ENCODE measurements at places on chromosomes 12 and 14.

GRCh38 chr12:23827353-23827752 lies 122.1 kb downstream of the SOX5 start:
- DNase-seq = no peak

DNA sequence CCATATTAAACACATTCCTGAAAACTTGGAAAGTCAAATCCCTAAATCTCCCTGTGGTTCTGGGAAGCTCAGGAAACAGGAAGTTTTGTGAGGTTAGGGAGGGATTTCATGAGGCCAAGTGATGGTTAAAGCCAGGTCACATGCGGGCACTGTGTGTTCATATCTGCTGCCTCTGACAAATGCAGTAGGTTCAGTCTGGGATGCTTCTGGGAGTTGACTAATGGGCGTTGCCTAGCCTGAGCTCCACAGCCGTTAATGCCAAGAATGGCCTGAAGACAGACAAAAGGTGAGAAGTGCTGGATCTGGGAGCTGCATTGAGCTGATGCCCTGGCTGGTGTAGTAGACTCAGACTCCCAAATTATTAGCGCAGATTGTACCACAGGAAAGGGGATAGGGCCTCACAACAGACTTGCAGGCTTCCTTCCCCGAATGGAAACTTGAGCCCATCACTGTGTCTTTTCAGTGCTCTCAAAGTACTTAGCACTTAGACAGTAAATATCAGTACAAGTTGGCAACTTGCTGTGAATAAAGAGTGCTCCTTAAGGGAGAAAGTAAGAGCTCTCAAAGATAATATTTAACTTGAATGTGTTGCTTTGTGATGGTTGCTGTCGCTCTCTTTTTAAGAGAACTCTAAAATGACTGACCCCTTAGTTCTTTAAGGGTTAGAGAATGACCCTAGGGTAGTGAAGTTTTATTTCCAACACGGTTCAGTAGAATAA lies 17.3 kb downstream of the GSG1 start:
- no peak for DNase-seq

- peak; percentile 50 for DNase-seq
These were observed 663 bp downstream of the NCKAP5L start for GRCh38 chr12:49827401-49828099.

- no peak for DNase-seq
These were observed 75.0 kb downstream of the BICD1 start for GRCh38 chr12:32181498-32182175.

DNA sequence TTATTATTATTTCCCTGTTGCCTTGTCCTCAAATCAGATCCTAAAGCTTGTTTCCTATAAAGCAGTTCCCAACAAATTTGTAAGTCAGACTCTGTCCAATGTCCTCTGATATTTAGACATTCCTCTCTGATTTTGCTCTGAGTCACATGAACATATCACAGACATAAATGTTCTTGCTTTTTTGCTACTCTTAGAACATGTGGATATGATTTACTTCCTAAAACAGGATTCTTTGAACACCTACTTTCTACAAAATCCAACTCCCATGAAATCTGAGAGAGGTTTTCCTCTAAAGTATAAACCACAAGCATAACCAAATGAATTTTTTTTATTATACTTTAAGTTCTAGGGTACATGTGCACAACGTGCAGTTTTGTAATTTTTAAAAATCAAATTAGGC lies 181.3 kb upstream of the SLC38A2 start:
- no peak for DNase-seq

GRCh38 chr12:57109207-57110103 lies 1.7 kb downstream of the STAT6 start:
- no peak for DNase-seq

DNA sequence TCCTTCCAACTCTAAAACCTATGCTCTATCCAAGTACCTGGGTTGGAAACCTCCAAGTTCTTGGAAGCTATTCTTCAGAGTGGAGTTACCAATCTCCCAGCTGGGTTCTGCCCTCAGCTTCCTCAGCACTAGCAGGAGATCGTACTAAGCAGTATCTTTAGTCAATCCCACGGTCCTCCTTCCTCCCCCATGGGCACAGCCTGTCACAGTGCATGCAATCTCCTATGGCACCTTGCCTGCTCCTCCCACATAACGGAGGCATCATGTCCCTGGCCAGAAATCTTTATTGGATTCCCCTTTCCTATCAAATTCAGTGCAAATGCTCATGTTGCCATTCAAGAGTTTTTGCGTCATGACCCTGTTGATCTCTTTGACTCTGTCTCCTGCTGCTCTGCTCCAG lies 5.4 kb upstream of the LPAR5 start:
- DNase-seq = no peak

DNA sequence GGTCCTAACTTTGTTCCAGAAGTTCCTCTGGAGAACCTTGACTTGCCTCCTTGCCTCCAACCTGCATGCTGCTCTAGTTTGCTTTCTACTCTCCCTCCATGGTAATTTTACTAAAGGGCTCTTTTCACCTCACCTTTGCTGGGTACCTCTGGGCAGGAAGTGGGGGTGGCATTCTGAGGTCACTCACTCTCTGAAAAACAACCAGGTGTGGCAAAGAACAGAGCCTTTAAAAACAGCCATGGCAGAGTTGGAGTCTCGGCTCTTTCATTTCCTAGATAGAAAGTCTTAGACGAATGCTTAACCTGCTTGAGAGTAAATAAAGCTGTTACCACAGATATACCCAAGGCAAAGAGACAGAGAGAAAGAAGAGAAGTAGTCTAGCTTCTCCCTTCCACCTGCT lies 827.9 kb downstream of the BCL11B start:
- no peak for DNase-seq

- no peak for DNase-seq
These were observed 164.1 kb downstream of the SPTSSA start for GRCh38 chr14:34297786-34298520.

GRCh38 chr12:115973066-115973465 lies 304.4 kb downstream of the MED13L start:
- DNase-seq = no peak

GRCh38 chr14:69968681-69969080 lies 89.5 kb downstream of the SMOC1 start:
- DNase-seq = no peak

GRCh38 chr12:20436316-20436715 lies 68.0 kb downstream of the PDE3A start:
- DNase-seq = no peak

DNA sequence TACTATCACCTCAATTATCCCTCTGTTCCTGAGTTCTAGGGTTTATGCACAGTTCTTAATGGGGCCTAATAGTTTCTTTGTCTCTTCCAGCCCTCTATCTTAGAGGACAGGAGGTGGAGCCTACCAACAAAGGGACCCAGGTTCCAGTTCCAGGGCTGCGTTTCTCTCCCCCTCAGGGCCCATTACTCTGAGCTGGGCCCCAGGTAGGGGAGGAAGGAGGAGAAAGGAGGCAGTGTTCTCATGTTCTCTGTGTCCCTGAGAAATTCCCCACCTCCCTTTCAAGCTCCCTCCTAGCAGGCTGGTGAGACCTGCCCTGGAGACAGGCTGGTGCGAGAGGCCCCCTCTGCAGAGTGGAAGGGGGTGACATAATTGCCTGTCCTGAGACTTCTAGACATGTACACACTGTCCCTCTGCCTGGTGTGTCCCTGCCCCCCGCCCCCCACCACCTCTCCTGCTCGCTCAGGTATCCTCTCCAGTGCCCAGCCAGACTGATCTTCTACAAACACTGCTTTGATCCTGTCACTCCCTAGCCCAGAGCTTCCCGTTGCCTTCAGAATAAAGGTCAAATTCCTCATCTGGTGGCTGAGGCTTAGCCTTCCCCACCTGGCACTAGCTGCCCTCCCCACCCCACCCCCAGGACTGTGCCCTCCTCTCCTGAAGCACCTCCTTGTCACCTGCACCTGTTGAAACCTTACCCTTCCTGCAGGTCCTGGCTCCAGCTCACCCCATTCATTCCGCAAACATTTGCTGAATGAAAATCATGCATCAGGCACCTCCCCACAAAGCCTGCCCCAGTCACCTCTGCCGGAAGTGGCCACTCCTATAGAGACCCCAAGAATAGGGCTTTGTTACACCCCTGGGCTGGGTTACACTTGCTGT lies 21.1 kb upstream of the KRT8 start:
- no peak for DNase-seq

DNA sequence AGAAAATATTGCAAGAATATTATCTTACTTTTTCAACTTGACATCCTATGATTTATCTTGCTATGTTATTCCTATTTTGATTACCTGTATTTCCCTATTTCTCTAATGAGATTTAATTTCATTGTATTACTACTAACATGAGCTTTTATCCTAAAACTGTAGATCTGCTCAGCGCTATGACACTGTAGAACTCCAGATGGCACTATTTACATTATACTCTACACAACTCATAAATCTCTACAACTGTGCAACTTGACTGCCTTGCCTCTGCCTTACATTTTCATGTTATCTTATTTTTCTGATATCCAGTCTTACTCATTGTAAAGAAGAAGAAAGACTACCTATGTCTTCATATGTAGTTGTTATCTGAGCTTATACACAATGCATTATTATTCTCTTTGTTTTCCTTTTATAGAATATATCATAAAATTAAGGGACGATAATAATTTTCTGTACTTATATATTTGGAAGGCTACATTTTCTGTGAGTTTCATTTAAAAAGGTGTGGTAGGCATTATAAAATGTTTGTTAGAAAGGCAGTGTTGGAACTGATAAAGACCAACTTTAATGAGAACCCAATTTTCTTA lies 24.1 kb downstream of the NUP37 start:
- peak; percentile 34 for DNase-seq

GRCh38 chr12:93089805-93090569 lies 160.9 kb upstream of the EEA1 start:
- peak; percentile 26 for DNase-seq

GRCh38 chr14:90514015-90514398 lies 117.2 kb downstream of the CALM1 start:
- no peak for DNase-seq

- no peak for DNase-seq
These were observed 32.5 kb downstream of the MMP17 start for GRCh38 chr12:131860472-131861260.

- DNase-seq = no peak
These were observed at the start of gene AVPR1A for GRCh38 chr12:63150713-63151622. AVPR1A (minus strand) TSS chr12:63151201; CDS start chr12:63150836, 365 bp downstream.

GRCh38 chr12:119691202-119691810 lies 23.4 kb downstream of the PRKAB1 start:
- DNase-seq = no peak

- no peak for DNase-seq
These were observed 36.7 kb upstream of the CLIP1 start for GRCh38 chr12:122459211-122459610.

- DNase-seq = no peak
These were observed 66.7 kb upstream of the E2F7 start for GRCh38 chr12:77131977-77132490.

DNA sequence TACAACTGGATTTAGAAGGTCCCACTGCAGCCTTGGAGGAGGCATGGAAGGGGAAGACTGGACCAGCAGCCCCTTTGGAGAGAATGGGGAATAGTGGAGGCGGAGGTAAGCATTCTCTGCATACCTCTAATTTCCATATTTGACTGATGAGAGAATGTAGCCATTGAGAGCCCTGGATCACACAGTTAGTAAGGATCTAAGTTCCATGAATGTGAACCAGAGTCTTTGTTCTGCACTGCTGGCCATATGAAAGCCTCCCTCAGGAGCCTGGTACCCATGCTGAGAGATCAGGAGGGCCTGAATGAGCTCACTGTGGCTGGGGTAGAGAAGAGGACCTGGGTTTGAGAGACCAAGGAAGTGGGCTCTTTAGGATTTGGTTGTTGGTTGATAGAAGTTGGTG lies 192.1 kb downstream of the TMEM132C start:
- DNase-seq = no peak

- no peak for DNase-seq
These were observed 26.8 kb downstream of the EMP1 start for GRCh38 chr12:13223179-13223804.

DNA sequence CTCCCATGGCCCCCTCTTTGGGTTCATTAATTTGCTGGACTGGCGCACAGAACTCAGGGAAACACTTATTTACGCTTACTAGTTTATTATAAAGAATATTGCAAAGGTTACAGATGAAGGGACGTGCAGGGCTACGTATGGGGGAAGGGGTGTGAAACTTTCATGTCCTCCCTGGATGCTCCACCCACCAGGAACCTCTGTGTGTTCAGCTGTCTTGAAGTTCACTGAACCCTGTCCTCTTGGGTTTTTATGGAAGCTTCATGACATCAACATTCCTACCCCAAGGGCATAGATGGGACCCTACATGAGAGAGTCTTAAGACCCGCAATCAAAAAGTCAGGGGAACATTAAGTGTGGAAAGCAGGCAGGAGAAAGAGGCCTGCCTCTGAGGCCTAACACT lies 58.1 kb downstream of the ADIPOR2 start:
- no peak for DNase-seq

- no peak for DNase-seq
These were observed 15.3 kb upstream of the ITPR2 start for GRCh38 chr12:26848156-26848825.

DNA sequence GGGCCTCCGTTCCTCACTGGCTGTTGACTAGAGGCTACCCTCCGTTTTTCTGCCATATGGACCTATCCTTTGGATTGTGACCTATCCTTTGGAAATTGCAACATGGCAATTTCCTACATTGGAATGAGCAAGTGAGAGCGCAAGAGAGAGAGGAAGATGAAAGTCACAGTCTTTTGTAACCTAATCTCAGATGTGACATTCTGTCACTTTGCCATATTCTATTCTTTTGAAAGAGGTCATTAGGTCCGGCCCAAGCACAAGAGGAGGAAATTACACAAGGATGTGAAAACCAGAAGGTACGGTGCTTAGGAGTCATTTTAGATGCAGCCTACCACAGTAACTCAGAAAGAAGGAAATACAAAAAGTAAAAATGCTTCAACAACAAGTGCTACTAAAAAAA lies 47.3 kb upstream of the SRP54 start:
- peak; percentile 5 for DNase-seq

DNA sequence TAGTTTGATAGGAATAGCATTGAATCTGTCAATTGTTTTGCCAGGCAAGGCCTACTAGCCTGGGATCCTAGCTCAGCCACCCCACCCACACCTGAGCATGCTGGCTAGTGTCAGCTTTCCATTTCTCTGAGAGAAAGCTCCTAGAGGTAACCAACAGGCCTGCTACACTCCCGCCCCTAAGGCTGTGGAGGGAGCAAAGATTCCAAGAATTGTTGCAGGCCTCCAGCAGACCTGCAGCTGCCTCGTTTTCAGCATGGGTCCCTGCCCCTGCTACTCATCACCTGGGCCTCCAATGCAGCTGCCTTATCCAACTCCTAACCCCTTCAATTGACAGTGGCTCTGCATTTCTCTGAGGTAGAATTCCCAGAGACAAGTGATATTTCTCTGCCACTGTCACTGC lies 852.4 kb upstream of the MDGA2 start:
- no peak for DNase-seq

All from GM12865 (cell line).